Stimulated activated CD4-positive, alpha-beta T cell treated with anti-CD3 and anti-CD28 coated beads, Interleukin-15, amount 100 ng/mL, for 1 hour (primary cell): ENCODE measurements at places on chromosomes 2 and 18.

DNA sequence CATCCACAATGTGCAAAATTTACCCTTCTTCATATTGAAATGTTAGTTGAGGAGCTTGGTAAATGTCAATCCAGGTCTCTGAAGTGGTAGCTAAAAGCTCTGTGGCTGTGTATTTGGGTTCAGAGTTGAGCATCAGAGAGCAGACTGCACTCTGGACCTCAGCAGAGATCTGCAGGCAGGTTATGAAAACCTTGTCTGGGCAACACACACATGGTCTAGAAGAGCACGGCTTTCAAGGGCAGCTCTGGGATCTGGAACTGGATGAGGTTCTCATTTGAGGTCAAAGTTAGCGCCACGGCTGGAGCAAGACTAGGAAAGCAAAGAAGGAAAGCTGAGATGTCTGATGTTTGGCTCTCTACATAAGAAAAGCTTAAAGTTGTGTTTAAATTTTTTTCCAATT lies 243.0 kb downstream of the SH3BP4 start:
- no peak for DNase-seq

DNA sequence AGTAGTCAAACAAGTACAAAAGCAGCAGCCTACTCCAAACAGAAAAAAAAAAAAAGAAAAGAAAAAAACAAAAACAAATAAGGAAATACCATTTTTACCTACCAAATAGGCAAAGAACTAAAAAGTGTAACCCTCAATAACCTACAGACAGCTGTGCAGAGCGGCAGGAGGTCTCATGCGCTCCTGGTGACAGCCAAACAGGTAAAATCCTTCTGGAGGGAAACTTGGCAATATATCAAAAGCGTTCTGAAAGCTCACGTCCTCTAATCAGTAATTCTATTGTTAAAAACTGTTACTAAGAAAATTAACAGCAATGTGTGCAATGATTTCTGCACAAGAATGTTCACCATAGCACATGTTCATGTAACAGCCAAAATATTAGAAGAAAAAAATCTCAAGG lies 105.6 kb downstream of the AFF3 start:
- no peak for DNase-seq

- no peak for DNase-seq
Measured at GRCh38 chr2:161076936-161077335, 83.3 kb upstream of the TANK start.

GRCh38 chr18:32906506-32907310 lies 133.9 kb upstream of the KLHL14 start:
- no peak for DNase-seq

GRCh38 chr2:62459106-62459505 lies 46.9 kb downstream of the TMEM17 start:
- DNase-seq: no peak

GRCh38 chr2:205692104-205692503 lies 9.8 kb downstream of the NRP2 start:
- DNase-seq: no peak

GRCh38 chr2:8334866-8335325 lies 347.0 kb upstream of the ID2 start:
- no peak for DNase-seq

DNA sequence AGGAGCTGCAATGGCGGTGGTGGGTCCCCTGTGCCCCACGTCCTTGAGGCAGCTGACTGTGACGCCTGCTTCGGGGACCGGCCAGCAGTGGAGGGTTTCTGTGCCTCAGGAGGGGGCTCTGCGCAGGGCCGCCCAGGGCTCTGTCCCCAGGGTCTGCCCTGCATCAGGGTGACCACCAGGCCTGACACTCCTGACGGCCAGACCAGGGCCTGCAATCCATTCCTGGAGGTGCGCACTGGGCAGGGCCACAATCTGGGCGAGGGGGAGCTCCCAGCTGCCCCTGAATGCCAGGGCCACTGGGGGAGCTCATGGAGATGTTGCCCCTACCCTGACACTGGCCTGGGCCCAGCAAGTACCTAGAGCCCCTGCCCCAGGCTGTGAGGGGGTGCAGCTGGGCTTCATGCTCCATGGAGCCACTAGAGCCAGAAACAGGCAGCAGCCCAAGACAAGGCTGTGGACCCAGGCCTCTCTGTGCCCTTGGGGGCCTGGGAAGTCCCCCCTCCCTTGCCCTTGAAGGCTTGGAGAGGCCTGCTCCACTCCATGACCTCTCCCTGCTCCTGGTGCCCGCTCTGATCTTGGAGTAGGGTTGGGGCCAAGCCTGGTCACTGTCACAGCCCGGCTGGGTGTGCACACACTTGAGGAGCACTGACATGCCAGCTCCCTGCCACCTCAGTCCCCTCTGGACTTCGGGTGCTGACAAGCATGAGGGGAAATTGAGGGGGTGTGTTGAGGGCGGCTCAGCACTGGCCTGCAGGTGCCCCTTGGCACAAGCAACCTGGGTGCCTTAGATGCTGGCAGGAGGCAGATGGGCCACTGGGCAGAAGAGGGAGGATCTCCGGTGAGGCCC lies 55.9 kb downstream of the LDAH start:
- no peak for DNase-seq

GRCh38 chr2:222239945-222240675 lies 58.7 kb downstream of the PAX3 start:
- DNase-seq: no peak

DNA sequence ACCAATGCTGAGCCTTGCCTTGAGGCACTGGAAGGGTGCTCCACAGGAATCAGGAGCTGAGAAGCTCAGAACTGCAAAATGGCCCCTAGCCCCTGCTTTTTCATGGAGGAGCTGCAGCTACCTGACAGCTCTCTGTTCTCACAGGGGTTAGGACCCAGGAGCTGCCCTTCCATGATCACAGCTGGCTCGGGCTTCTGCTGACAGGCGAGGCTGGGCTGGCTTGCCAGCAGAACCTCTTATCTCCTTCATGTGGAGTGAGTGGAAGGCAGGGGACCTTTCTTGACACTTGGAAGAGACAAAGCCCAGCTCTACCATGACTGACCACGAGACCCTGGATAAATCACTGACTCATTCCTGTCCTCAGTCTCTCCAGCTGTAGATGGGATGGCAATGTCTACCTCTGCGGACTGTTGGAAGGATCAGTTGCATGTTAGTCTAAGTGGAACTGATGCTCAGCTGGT lies 113.4 kb downstream of the CAPN13 start:
- DNase-seq: no peak

GRCh38 chr18:26550998-26551694 lies 2.8 kb upstream of the KCTD1 start:
- DNase-seq: no peak
